ENCODE measurements at places on chromosomes 13 and 19.

- DNase-seq: no peak
Measured at GRCh38 chr13:23899555-23899954, 2.3 kb upstream of the C1QTNF9B start.

GRCh38 chr13:32297206-32297605, 18.0 kb downstream of the ZAR1L start:
- DNase-seq: no peak

DNA sequence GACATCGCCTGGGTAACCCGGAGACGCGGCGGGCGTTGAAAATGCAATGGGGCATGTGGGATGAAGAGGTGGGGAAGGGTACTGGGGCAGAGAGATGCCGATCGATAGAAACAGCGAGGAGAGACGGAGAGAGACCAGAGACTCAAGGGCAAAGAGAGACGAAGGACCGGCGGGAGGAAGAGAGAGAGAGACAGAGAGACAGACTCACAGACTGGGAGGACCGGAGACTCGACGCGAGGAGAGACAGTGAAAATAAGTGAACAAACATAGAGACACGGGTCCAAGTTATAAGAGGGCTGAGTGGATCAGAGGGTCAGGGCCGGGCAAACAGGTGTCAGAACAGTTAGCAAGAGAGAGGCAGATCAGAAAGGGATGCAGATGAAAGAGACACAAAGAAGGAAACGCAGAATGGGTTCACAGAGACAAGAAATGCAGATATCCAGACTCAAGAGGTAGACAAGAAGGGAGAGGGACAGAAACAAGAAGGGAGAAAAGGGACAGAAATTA, 576 bp upstream of the MZF1 start:
- DNase-seq: no peak

DNA sequence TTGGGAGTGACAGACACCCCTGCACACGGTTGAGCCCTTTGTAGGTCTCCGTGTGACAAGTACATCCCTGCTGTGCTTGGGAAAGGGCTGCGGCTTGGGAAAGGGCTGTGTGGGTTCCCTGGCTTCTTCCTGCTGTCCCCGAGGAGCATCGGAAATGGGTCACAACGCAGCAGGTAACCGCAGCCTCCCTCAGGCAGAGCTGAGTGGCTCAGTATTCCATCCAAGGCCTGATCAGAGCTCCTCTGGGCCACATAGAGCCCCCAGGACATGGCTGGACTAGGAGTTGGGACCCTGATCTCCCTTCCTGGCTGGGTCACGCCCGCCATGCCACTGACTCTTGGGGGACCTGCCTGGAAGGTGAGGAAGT, 16.3 kb downstream of the TECR start:
- DNase-seq: no peak

- no peak for DNase-seq
Measured at GRCh38 chr19:40671404-40671803, 19.0 kb downstream of the NUMBL start.
